Foreskin melanocyte (primary cell): ENCODE measurements at places on chromosomes 2 and 18.

- no peak for DNase-seq
Observed at GRCh38 chr2:26675651-26676255, 16.8 kb upstream of the KCNK3 start.

GRCh38 chr2:59314031-59314766 lies 1073.1 kb upstream of the FANCL start:
- no peak for DNase-seq

GRCh38 chr18:23714576-23714975 lies 25.3 kb downstream of the LAMA3 start:
- no peak for DNase-seq

- no peak for DNase-seq
Observed at GRCh38 chr2:65316072-65316471, 88.4 kb downstream of the ACTR2 start.

GRCh38 chr2:147531269-147531668 lies 313.6 kb upstream of the ACVR2A start:
- no peak for DNase-seq

GRCh38 chr2:233832869-233833311 lies 21.4 kb downstream of the HJURP start:
- DNase-seq: no peak

GRCh38 chr2:22136446-22136845 lies 1012.7 kb downstream of the TDRD15 start:
- no peak for DNase-seq
